ENCODE measurements at places on chromosomes 11 and 22. TPM values are rescaled to one million over a fixed set of nuclear protein-coding genes. Genes with fewer than 3 reads are reported as not detected.

RAB38 gene
- total RNA-seq: 4.7 TPM

DNA sequence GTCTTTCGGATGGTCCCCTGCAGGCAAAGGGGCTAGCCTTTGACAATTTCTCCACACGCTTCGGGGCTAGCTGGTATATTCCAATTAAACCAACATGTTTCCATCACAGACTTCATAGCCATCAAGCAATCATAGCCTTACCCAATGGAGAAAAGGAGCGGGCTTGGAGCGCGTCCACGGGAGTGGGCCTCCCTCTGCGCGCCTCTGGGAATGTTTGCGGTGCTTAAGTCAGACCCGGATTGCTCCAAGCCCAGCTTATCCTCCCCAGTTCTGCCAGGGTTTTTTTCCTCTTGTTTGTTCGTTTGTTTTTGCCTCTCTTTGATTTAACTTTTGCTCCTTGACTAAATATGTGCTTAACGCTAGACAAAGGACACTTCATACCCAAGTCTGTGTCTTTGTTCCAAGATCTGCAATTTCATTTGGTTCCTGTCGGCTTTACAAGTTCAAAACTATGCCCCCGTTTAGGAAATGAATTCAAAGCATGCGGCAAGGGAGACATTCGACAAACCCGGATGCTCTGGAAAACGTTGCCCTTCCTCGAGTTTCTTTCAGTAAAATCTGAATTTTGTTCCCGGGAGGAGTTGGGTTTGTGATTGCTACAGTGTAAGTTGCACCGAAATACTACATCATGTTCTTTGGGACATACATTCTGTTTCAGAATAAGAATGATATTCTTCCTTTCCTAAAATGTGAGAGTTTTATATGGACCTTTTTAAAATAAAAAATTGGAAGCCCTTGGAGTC, 1.0 kb upstream of the GLB1L2 start:
- H3K27ac ChIP-seq: no peak overlapping the region
- no peak for DNase-seq
- H3K4me3 ChIP-seq: no peak overlapping the region
- peaks cover 7% of the 10 kb centered on the region for H3K4me1 ChIP-seq

DNA sequence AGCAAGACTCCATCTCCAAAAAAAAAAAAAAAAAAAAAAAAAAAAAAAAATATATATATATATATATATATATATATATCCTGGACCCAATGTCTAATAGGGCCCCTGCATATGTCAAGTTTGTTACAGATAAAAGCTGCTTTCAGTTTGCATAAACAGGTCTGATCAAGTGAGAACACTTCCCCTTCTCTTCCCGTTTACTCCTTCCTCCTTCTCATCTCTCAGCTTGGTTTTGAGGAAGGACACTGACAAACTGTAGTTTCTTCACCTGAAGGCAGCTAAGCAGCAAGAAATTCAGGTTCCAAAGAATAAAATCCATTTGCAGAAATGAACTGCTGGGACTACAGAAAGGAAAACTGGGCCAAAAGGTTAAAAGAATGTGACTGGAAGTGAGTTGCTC, 11.7 kb downstream of the THOC5 start:
- no peaks in the 10 kb centered on the region for H3K27me3 ChIP-seq
- no peak overlapping the region for H3K4me3 ChIP-seq
- H3K27ac ChIP-seq: no peak overlapping the region
- peaks cover 7% of the 10 kb centered on the region for H3K4me1 ChIP-seq
- no peak for DNase-seq

DNA sequence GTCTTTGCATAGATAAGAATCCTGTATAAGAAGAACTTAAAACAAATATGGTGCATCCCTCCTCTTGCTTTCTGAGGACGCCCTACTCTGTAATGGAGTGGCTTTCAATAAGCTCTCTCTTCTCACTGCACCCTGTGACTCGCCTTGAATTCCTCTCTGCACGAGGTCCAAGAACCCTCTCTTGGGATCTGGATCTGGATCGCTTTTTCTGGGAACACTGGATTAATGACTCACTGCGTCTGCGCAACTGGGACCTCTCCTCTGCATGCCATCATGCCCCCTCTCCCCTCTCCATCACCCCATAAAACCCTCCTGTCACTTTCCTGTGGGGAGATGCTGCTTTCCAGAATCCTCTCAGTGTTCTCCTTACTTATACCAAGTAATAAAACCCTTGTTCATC, 15.1 kb upstream of the CABP2 start:
- no peak for DNase-seq
- no peak overlapping the region for H3K27ac ChIP-seq
- no peak overlapping the region for H3K4me3 ChIP-seq
- H3K27me3 ChIP-seq: peaks cover 2% of the 10 kb centered on the region

DNA sequence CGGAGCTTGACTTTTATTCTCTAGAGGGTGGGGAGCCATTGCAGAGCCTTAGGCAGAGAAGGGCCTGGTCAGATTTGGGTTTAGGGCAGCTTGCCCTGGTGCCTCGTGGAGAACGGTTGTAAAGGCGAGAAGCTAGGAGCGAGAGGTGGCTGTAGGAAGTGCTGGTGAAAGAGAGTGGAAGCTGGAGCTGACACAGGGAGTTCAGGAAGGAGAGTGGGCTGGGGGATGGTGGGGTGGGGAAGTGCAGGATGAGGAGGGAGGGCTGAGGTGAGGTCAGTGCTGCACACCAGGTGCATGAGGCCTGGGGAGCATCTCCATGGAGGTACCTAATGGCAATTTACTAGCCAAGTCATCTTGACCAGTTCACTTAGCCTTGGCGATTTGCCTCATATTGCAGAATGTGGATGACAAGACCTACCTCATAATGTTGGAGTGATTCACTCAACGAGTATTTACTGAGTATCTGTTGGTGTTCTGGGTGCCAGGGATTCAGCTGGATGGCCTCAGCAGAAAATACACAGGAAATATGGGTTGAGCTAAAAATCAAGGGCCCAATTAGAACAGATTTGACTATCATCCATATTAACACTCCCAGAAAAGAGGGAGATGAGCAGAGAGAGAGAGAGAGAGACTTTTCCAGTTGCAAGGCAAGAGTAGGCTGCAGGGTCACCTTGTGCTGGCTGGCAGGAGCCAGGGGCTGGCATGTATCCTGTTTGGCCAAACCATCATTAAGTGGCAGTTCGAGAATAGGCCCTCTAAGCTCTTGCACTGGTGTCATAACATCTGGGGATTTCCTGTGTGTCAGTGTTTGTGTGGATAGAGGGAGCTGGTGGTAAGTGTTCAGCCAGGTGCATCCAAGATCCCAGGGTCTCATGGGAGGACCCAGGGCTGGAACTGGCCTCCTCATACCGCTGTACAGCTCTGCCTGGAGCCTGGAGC, 44.4 kb upstream of the CLDN5 start:
- H3K4me1 ChIP-seq: no peaks in the 10 kb centered on the region
- DNase-seq: no peak
- no peak overlapping the region for H3K27ac ChIP-seq
- no peak overlapping the region for H3K4me3 ChIP-seq

LMO1 gene
- total RNA-seq: not detected

APOBEC3G gene
- 146 TPM for total RNA-seq

HOATZ gene
- not detected for total RNA-seq

DNA sequence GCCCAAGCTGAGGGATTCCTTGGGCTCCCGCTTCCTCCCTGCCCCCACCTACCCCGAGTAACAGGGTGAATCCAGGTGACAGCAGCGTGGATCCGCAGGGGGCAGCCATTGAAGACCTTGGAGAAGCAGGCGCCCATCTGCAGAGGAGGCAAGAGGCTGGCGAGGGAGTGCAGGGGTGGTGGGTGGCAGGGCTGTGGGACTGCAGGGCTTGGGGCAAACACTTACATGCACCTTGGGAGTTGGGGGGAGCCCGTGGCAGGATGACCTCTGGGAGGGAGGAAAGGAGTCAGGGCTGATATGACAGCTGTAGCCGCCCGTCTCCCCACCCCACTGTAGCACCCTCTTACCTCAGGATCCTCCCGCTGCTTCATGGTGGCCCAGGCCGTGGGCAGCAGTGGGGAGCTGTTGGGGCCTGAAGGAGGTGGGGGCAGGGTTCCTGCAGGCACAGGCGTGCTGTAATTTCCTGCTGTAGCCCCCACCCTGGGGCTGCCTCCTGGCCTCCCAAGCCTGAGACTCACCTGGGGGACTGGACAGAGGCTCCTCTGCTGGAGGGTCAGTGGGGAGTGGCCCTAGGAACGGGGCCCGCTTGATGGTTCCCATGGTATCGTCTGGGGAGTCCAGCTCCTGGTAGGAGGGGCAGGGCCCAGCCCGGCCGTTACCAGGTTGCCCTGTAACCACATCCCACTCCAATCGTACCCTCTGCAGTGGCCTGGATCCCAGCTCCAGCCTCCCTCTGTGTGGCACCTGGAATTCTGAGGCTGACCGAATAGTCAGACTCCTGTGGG, 6.1 kb downstream of the MAP4K2 start:
- H3K4me1 ChIP-seq: peaks cover 26% of the 10 kb centered on the region
- H3K27ac ChIP-seq: no peak overlapping the region
- no peak overlapping the region for H3K4me3 ChIP-seq
- DNase-seq: no peak
- no peaks in the 10 kb centered on the region for H3K27me3 ChIP-seq

DNA sequence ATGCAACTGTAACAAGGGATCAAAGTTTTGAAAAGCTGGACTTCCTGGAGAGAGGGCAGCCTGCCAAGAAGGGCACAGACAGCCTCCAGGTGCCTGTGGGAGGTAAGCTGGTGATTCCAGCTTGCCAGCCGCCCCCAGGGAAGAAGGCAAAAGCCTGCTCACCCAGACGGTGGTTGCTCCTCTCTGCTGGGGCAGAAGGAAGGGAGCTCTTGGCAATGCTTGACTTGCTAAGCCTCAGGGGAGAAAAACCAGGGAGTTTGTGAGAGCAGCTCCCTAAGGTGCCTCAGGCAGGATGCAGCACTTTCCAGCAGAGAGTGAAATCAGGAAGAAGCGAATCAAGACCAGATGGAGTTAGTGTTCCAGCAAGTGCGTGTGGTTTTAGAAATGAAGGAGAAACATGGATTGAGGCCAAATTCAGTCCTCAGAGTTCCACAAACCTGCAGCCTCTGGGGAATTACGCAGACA, 553.6 kb downstream of the BUD13 start:
- H3K27ac ChIP-seq: no peak overlapping the region
- no peak overlapping the region for H3K4me3 ChIP-seq
- H3K4me1 ChIP-seq: no peaks in the 10 kb centered on the region
- DNase-seq: no peak
- H3K36me3 ChIP-seq: no peaks in the 10 kb centered on the region
- no peaks in the 10 kb centered on the region for H3K27me3 ChIP-seq

GRCh38 chr22:37420686-37421467, 6.4 kb downstream of the ELFN2 start:
- peaks cover 67% of the 10 kb centered on the region for H3K27me3 ChIP-seq
- no peak overlapping the region for H3K27ac ChIP-seq
- H3K4me1 ChIP-seq: peaks cover 25% of the 10 kb centered on the region
- peak overlapping the region; percentile 49 for H3K4me3 ChIP-seq
- H3K36me3 ChIP-seq: no peaks in the 10 kb centered on the region

PGA4 gene
- total RNA-seq: not detected

- DNase-seq: no peak
- H3K36me3 ChIP-seq: peaks cover 11% of the 10 kb centered on the region
- H3K4me3 ChIP-seq: no peak overlapping the region
- H3K27me3 ChIP-seq: no peaks in the 10 kb centered on the region
Observed at GRCh38 chr11:78200553-78200952, 11.8 kb downstream of the USP35 start.

DNA sequence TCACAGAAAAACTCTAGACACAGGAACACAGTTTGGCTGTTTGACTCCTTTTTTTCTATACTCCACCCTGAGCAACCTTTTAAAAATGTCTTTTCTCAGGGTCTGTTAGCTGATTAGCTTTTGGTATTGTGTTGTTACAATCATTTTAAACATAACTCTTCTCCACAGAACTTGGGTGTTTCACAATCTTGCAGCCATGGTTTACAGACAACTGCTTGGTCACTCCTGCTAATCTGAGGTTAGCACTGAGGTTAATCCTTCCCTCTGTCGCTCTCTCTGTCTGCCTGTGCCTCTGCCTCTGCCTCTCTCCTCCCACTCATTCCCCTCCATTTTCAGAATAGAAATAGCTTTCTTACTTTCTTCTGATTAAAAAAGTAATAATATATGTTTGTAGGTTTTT, 62.4 kb upstream of the ZBED5 start:
- H3K27me3 ChIP-seq: no peaks in the 10 kb centered on the region
- peaks cover 15% of the 10 kb centered on the region for H3K4me1 ChIP-seq
- no peak overlapping the region for H3K4me3 ChIP-seq
- no peak overlapping the region for H3K27ac ChIP-seq

GRCh38 chr11:70364745-70365543, 33.4 kb upstream of the CTTN start:
- H3K4me1 ChIP-seq: peaks cover 33% of the 10 kb centered on the region
- no peaks in the 10 kb centered on the region for H3K27me3 ChIP-seq

GRCh38 chr22:42939941-42940653, 74.9 kb downstream of the PACSIN2 start:
- DNase-seq: no peak
- H3K36me3 ChIP-seq: peaks cover 2% of the 10 kb centered on the region
- H3K4me3 ChIP-seq: no peak overlapping the region
- no peaks in the 10 kb centered on the region for H3K27me3 ChIP-seq
- H3K4me1 ChIP-seq: peaks cover 22% of the 10 kb centered on the region

GRCh38 chr11:6225024-6225423, 9.4 kb downstream of the FHIP1B start:
- H3K4me1 ChIP-seq: peaks cover 18% of the 10 kb centered on the region
- H3K27ac ChIP-seq: no peak overlapping the region
- DNase-seq: no peak
- no peaks in the 10 kb centered on the region for H3K27me3 ChIP-seq
- no peak overlapping the region for H3K4me3 ChIP-seq

DNA sequence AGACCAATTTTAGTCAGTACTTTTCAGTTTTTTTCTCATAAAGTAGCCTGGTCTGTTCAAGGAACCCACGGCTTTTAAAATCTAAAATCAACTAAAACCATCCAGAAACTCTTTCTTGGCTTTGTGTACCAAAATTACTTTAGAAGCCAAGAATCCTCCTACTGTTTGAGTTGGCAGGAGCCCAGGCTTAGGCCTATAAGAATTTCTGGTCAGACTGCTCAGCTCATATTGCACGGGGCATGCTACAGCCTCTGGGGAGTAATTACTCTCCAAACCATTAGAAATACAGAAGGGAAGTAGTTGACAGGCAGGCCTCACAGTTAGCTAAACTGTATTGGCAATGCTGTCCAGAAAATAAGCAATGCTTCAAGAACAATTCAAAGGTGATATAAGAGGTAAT, 1862.9 kb upstream of the RAG2 start:
- no peak for DNase-seq
- no peak overlapping the region for H3K27ac ChIP-seq
- H3K27me3 ChIP-seq: no peaks in the 10 kb centered on the region

KCNJ1 gene
- total RNA-seq: not detected

GRCh38 chr11:72569966-72570892, 104.0 kb downstream of the PDE2A start:
- no peak overlapping the region for H3K4me3 ChIP-seq
- DNase-seq: peak; percentile 41
- peak overlapping the region; percentile 33 for H3K27ac ChIP-seq
- H3K36me3 ChIP-seq: no peaks in the 10 kb centered on the region

DNA sequence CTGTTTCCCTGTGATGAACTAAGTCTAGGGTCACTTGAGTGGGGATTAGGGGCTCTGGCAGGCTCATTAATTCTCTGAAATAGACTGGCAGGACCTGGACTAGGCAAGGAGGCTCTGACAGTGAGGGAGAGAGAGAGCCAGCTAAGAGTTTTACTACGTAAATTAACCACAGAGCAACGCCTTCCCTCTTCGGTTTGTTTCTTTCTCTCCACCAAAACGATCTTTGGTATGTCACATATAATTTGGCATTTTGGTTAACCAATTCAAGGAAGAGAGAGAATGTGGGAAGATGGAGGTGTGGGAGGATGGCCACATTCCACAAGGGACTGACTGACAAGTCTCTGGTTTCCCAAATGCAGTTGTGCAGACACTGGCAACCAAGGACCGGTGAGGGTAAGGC, 27.9 kb downstream of the ATG16L2 start:
- H3K36me3 ChIP-seq: peaks cover 33% of the 10 kb centered on the region
- DNase-seq: no peak
- peaks cover 8% of the 10 kb centered on the region for H3K4me1 ChIP-seq
- no peak overlapping the region for H3K27ac ChIP-seq
- H3K4me3 ChIP-seq: no peak overlapping the region
